ENCODE measurements at places on chromosomes 13 and 19. TPM values are rescaled to one million over a fixed set of nuclear protein-coding genes. Genes with fewer than 3 reads are reported as not detected.

ZNF575 gene
- total RNA-seq, result 1.3 TPM

GTPBP3 gene
- total RNA-seq, result 9.7 TPM

ZNF350 gene
- 6.2 TPM for total RNA-seq

BRCA2 gene
- 0.12 TPM for total RNA-seq

KL gene
- total RNA-seq, result 1.1 TPM

ZNF547 gene
- total RNA-seq, result 3.1 TPM

TPTE2 gene
- total RNA-seq, result not detected

GJB6 gene
- total RNA-seq, result not detected

ZNF331 gene
- total RNA-seq, result 14.8 TPM

All from heart right ventricle (tissue), 16 donors.